ENCODE measurements at places on chromosomes 3 and 15.

DNA sequence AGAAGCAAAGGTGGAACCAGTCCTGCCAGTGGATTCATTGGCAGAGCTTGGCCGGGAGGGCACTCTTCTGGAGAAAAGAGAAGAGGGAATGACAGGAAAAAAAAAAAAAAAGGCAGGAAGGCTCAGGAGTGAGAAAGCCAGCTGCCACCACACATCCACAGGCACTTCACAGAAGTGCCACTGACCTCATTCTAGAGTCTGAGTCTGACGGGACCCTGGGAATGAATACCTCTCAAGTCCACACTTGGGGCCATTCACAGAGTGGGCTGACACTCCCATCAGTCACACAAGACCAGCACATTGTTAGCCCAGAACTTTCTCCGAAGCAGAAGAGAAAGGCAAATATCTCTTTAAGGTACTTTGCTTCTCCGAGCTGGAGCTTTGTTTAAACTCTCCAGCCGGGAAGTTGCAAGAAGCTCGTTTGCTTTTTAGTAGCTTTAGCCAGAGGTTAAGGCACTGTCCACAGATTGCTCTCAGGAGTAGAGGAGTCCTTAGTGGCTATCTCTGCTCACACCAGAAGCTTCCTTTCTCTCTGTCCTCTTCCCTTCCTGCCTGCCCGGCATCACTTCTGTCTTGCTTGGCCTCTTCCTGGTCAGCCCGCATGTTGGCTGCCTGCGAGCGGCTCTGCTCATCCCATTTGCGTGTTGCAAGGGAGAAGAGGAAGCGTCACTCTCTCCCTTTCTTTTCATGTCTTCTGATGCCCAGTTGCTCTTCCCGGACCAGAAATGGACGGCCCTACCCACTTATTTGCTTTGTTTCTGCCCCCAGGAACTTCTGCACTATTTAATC, 53.8 kb downstream of the CMTM6 start:
- DNase-seq, result no peak

DNA sequence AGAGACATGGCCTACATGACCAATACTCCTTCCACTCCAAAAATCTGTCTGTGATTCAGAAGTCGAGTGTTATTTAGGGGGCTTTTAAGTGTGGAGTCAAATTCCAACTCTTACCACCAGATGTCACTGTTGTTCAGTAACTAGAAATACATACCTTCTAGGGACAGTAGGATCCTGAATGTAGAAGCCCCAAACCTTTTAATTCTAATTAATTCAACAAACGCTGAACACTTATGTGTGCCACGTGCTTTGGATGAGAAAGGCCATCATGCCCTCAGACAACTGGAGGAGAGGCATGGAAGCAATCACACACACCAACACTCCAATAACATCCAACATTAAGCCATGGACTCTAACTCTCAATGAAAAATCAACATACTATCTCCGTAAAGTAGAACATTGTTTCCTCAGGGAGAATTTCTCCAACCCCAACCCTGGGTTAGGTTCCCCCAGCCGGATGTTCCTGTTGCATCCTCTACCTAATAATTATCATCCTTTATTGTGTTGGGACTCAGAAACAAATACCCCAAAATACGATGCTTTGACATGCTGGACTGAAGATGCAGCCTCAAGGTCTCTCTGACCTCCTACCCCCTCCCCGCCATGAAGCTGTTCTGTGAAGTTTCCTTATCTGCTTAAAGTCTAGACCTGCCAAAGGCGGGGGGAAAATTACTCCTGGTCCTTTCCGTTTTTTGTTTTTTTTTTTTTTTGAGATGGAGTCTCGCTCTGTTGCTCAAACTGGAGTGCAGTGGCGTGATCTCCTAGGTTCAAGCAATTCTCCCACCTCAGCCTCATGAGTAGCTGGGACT, 8.0 kb upstream of the CCDC13 start:
- DNase-seq, result peak; percentile 55

DNA sequence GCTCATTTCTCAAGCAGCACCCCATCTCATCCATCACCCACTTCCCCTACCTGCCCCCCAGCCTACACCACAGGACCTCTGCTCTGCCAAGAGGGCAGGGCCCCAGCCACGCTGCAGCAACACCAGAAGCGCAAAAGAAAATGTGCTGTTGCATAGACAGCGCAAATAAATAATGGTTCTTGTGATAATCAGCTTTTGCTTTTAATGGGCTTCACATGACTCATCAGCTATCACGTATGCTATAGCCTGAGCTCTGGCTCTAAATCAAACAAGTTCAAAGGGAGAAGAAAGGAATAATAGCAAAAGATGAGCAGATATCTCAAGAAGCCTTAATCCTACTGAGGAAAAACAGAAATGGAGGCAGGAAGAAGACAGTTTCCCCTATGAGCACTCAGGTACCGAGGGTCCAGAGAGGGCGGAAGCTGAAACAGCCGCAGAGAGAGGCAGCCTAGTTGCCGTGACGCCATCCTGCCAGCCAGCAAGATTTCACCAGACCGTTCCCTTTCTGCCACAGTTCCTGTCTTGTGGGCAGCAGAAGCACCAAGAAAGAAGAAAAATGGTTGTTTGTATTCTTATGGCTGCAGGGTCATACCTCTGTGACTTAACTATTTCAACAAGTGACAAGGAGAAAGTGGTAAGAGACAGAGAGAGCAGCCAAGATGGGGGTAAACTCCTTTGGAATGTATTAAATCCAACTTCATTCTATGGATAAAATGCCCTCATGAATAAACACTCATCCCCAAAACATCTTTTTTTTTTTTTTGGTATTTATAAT, 22.0 kb downstream of the RAB27A start:
- no peak for DNase-seq

GRCh38 chr3:156633335-156633734, 41.1 kb upstream of the TIPARP start:
- no peak for DNase-seq

- no peak for DNase-seq
These were observed 126.7 kb upstream of the PRICKLE2 start for GRCh38 chr3:64351713-64352638.

GRCh38 chr3:46301122-46301835, 52.6 kb upstream of the CCR2 start:
- no peak for DNase-seq

- no peak for DNase-seq
These were observed 17.9 kb upstream of the CDCP1 start for GRCh38 chr3:45164056-45164455.

DNA sequence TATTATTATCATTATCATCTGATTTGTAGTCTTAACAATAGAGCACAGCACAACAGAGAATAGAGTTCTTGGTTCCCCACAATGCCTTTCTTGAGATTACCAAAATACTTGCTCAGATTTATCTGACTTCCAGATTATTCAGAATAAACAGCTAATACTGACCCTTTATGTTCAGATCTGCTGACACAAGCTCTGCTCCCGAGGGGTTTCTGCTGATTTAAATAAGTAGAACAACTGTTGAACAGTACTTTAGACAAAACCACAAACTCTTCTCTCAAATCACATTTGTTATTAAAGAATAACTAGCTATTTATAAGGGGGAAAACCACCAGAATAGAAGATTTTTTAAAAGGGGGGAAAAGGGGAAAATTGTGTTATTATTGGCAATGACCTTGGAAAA, 380.2 kb upstream of the ATP11B start:
- no peak for DNase-seq

- no peak for DNase-seq
These were observed 878 bp downstream of the SPPL2A start for GRCh38 chr15:50764461-50765194.

DNA sequence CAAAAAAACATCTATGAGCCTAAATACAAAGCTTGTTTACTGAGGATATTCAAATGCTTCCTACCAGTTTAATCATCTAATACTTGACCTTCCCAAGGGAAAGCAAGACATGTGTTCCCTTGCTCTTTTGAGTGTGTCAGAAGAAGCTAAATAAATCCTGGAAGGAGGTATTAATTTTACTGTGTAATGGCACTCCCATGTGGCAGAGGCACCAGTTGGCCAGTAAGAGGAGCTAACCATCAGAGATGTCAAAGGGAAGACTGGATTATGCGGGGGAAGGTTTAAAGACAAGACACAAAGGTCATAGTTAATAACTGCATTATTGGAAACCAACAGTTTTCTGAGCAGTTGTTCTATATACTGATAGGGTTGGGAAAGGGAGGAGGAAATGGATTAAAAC, 125.1 kb downstream of the SUCLG2 start:
- DNase-seq, result no peak

DNA sequence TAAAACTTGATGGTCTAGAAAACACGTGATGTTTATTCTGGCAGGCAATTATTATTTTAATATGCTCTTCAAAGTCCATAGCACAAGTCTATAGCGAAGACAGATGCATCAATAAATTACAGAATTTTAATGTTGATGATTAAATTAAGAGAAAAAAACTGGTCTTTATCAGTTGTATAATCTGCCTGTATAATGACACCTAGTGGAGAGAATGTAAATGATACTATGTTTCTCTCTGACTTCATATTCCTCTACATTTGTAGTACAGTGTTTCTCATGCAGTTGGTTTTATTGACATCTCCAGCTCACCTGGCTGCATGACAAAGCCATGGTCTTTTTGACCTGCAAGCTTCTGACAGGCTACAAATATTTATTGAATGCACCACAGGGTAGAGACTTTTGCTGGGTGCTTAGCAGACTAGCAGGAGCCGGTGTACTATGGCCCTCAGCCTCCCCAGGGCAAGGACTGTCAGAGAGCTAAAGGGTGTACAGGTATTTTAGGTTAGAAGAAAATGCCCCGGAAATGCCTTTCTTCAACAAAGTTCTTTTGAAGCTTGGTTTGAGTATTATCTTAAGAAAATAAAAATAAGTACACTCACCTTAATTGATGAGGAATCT, 289.9 kb downstream of the GAP43 start:
- DNase-seq, result no peak

DNA sequence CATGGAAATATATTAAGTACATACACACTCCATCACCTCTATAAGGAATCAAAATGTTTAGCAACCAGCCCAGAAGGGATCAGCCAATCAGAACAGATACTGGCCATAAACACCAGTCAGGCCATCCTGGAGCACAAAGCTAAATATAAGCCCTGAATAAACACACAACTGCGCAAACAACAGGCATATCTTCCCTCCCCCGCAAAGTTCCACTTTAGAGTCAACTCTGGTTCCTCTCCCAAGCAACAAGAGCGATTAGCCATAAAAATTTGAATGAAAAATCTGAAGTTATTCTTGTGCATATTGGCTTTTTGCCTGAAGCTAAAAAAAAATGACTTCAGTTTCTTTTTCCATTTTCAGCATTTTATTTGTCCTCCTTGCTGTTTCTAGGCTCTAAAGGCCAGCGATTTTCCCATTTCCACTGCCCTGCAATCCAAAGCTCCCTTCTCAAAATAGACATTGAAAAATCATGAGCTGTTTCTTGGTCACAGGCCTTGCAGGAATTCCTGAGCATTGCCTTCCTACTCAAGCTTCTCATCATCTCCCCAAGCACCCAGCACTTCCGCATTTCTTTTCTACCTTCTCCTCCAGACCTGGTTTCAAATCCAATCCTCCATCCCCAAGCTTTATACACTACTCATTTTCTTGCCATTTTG, 247.9 kb downstream of the ZMAT3 start:
- no peak for DNase-seq

- DNase-seq, result no peak
These were observed 81.4 kb downstream of the SEMA5B start for GRCh38 chr3:122946185-122946584.

- DNase-seq, result no peak
These were observed 473.5 kb downstream of the RBMS3 start for GRCh38 chr3:29754346-29754745.

- DNase-seq, result no peak
These were observed 71.9 kb upstream of the RNU6-1 start for GRCh38 chr15:67911727-67912126.

DNA sequence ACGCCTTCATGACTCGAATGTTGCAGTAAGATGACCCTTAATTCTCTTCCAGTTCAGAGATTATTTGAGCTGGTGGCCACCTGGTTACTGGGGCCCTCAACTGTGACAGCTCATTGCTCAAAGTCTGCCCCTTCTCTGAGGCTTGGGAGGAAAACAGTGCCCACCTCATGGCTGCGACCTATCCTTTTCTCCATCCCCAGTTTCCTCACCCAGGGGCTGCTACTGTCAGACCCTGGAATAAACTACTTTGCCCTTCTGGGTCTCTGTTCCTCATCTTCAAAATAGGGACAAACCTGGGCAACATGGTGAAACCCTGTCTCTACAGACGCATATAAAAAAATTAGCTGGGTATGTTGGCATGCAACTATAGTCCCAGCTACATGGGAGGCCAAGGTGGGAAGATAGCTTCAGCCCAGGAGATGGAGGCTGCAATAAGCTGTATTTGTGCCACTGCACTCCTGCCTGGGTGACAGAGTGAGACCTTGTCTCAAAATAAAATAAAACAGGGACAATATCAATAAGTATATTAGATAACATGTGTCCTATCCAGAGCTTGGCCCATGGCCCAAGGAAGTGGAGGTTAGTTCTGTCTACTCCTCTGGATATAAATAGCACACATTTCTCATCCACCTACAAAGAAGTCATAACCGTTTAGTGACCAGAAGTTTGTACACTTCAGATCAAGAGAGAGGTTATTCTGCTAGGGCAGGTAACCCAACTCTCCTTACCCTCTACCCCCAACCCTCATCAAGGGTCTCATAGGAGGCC, 2.2 kb upstream of the RASL12 start:
- no peak for DNase-seq

GRCh38 chr15:36632226-36632625, 52.8 kb downstream of the CDIN1 start:
- DNase-seq, result peak; percentile 45

GRCh38 chr3:39101022-39101689, 6.3 kb downstream of the GORASP1 start:
- no peak for DNase-seq

All from non-pigmented ciliary epithelial cell (primary cell).